ENCODE measurements at places on chromosomes 4 and X.

- H3K27me3 ChIP-seq: no peaks in the 10 kb centered on the region
- H3K27ac ChIP-seq: peak overlapping the region; percentile 95
- peaks cover 6% of the 10 kb centered on the region for H3K36me3 ChIP-seq
These were observed 692 bp downstream of the SPCS3 start for GRCh38 chr4:176320340-176320975.

GRCh38 chr4:124499261-124499660 is 213.3 kb downstream of the ANKRD50 start:
- peaks cover 14% of the 10 kb centered on the region for H3K4me1 ChIP-seq
- no peak for DNase-seq

GRCh38 chr4:28886934-28887333 is 1833.2 kb upstream of the PCDH7 start:
- H3K36me3 ChIP-seq: no peaks in the 10 kb centered on the region
- DNase-seq: no peak
- H3K27ac ChIP-seq: no peak overlapping the region

DNA sequence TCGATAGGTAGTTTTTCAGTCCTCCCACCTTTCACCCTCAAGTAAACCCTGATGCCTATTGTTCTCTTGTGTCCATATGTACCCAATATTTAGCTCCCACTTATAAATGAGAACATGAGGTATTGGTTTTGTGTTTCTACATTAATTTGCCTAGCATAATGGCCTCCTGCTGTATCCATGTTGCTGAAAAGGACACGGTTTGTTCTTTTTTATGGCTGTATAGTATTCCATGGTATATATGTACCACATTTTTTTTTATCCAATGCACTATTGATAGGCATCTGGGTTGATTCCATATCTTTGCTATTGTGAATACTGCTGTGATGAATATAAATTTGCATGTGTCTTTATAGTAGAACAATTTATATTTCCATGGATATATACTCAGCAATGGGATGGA is 199.2 kb downstream of the RAB28 start:
- no peak for DNase-seq
- no peaks in the 10 kb centered on the region for H3K4me1 ChIP-seq
- no peaks in the 10 kb centered on the region for H3K27me3 ChIP-seq
- H3K36me3 ChIP-seq: peaks cover 24% of the 10 kb centered on the region
- H3K27ac ChIP-seq: no peak overlapping the region

GRCh38 chrX:68985135-68985755 is 156.4 kb downstream of the EFNB1 start:
- peaks cover 4% of the 10 kb centered on the region for H3K27me3 ChIP-seq
- no peak overlapping the region for H3K4me3 ChIP-seq
- peak; percentile 16 for DNase-seq

DNA sequence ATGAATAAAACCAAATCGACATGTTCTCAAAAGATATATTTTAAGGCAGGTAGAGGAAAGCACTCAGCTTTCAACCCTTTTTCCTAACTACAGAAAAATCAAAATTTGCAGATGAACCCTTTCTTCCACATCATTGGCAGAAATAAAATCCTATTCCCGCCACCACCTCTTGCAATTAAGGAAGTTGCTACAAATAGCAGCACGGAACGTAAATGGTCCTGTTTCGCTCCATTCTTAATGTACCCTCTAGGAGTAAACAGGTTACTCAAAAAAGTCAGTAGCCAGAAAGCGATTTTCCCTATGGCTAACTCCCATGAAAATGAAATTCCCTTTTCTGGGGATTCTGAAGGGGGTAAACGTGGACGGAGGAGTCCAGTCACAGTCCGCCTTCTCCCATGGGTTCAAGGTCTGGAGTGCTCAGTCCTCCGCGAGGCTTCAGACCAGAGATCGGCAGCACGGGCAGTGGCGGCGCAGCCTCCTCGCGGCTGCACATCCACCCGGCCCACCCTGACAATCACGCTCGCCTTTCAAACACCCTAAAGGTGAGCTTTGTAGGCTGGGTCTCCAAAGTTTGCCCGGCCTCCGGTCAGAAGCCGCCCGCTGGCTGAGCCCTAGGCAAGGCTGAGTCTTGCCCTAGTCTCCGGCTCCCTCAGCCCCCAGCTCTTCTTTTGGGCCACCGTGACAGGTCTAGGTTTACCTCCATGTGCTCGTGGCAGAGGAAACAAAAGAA is 1.8 kb downstream of the ATP11C start:
- H3K27ac ChIP-seq: no peak overlapping the region
- peaks cover 27% of the 10 kb centered on the region for H3K4me1 ChIP-seq
- peak; percentile 32 for DNase-seq
- peak overlapping the region; percentile 85 for H3K4me3 ChIP-seq
- H3K27me3 ChIP-seq: peaks cover 8% of the 10 kb centered on the region

GRCh38 chrX:151476604-151477303 is 79.7 kb downstream of the VMA21 start:
- no peak overlapping the region for H3K4me3 ChIP-seq
- no peaks in the 10 kb centered on the region for H3K36me3 ChIP-seq
- no peak overlapping the region for H3K27ac ChIP-seq
- no peaks in the 10 kb centered on the region for H3K27me3 ChIP-seq
- no peaks in the 10 kb centered on the region for H3K4me1 ChIP-seq
- no peak for DNase-seq

GRCh38 chr4:121183361-121183760 is 19.2 kb upstream of the TNIP3 start:
- no peaks in the 10 kb centered on the region for H3K4me1 ChIP-seq
- DNase-seq: no peak
- H3K27me3 ChIP-seq: no peaks in the 10 kb centered on the region
- H3K27ac ChIP-seq: no peak overlapping the region
- no peak overlapping the region for H3K4me3 ChIP-seq
- H3K36me3 ChIP-seq: no peaks in the 10 kb centered on the region

DNA sequence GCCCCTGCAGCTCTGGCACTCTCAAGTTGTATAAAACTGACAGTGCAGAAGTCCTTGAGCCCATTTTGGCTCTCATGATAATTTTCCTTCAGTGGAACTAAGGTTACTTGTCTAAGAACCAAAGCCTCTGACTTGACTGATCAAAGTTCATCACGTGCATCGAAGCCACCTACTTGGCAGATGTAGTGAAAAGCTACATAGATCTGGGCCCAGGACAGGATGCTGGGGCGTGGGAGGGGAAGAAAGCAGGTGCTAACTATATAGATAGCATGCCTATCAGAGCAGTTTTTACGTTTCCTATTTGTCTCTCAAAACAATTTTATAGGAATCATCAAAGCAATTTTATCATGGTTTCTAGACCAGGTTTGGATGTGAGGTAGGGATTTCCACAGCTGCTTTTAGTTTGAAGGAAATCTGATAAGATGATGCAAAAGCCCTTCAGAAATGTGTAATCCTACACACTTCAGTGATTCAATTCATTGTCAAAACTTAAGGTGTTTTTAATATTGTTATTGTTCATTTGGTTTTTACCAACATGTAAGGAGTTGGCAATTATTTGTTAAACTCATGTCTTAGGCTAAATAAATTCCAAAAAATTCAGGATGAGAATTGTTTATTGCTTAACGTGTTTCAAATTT is 1.2 kb upstream of the CD40LG start:
- no peak for DNase-seq
- peaks cover 25% of the 10 kb centered on the region for H3K4me1 ChIP-seq

DNA sequence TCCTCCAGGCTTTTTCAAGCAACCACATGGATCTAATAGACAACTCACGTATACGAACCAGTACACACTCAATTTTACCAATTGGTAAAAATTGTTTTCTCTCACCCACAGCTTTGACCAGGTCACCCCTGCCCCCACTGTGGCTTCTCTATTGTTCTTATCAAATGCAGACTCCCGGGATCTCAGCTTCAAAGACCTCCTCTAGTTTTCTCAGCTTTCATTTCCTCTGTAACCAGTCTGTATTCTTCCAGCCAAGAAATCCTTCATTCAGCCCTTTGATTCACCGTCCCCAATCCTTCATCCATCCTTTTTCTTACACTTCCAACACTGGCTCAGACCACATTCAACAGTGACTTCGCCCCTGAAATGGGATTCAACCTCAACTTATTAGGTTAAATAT is 120.7 kb downstream of the CORIN start:
- H3K4me1 ChIP-seq: peaks cover 33% of the 10 kb centered on the region
- H3K27me3 ChIP-seq: peaks cover 8% of the 10 kb centered on the region
- no peak overlapping the region for H3K27ac ChIP-seq
- no peaks in the 10 kb centered on the region for H3K36me3 ChIP-seq
- no peak for DNase-seq

GRCh38 chr4:23775694-23776093 is 114.2 kb downstream of the PPARGC1A start:
- H3K4me1 ChIP-seq: peaks cover 7% of the 10 kb centered on the region
- DNase-seq: no peak
- no peak overlapping the region for H3K4me3 ChIP-seq
- peaks cover 4% of the 10 kb centered on the region for H3K27me3 ChIP-seq
- no peaks in the 10 kb centered on the region for H3K36me3 ChIP-seq
- H3K27ac ChIP-seq: no peak overlapping the region

GRCh38 chr4:53551958-53552357 is 39.3 kb downstream of the LNX1 start:
- DNase-seq: no peak
- no peaks in the 10 kb centered on the region for H3K4me1 ChIP-seq
